Motor neuron (in vitro differentiated cells): ENCODE measurements at places on chromosomes 1 and 21.
A peak's percentile ranks its signal among the peaks of the same experiment; 100 is the strongest.

DNA sequence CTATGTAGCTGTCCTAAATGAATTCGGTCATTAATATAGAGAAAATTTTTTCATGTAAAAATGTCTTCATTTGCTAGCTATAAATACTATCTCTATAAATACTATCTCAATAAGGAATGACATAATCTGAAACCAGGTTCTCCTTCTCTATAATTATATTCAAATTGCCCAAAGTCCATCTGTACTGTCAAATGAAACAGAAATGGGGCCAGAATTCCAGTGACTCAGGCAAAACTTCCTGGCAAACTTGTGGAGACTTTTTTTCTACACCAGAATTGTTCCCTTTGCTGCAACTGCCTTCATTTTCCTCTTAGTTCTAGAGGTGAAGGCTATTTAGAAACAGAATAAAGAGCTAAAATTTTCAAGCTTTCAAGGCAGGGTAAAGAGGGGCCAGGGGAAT, 152.5 kb downstream of the KCNH1 start:
- no peak for ATAC-seq

DNA sequence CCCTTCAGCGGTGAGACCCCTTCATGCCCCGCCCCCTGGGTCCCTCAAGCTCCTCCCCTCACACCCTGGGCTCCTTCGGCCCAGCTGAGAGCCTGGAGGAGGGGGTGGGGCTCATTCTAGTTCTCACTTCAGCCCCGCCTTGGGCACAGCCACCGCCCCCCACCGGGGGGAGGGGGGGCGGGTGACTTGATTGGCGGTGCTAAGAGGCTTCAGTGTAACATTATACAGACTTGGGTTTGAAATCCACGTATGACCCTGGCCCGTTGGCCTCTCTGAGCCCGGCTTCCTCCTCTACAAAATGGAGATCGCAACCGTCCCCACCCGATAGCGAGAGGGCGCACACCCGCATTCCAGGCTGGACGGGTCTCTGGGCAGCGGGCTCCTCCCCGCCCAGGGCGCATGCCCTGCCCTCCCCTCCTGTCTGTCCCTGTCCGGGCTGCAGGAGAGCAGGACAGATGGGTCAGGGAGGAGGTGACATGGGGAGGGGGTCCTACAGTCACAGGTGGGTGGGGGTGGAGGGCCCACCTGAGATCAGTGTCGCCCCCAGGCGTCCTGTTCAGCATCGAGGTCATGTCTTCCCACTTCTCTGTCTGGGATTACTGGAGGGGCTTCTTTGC, 5.1 kb downstream of the CLCNKB start:
- ATAC-seq: peak; percentile 87

GRCh38 chr1:150386592-150386991, 22.6 kb downstream of the RPRD2 start:
- ATAC-seq: no peak

DNA sequence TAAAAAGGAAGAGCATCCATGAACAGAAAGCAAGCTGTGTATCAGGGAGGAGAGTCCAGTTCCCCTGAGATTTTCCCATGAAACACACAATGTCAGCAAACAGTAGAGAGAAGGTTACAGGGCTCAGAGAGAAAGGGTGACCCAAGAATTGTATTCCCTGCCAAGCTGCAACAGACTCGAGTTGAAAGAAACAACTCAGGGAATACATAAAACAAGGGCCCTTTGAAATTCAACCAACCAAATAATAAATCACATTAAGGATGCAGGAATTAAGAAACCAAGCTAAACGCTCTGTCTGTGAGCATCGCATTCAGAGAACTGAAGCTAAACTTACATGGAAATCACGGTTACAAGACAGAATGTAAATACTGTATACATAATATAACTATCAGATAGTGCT, 20.2 kb downstream of the S100A16 start:
- no peak for ATAC-seq

- peak; percentile 77 for ATAC-seq
Observed at GRCh38 chr1:47709019-47709871, 271.4 kb downstream of the FOXD2 start.

DNA sequence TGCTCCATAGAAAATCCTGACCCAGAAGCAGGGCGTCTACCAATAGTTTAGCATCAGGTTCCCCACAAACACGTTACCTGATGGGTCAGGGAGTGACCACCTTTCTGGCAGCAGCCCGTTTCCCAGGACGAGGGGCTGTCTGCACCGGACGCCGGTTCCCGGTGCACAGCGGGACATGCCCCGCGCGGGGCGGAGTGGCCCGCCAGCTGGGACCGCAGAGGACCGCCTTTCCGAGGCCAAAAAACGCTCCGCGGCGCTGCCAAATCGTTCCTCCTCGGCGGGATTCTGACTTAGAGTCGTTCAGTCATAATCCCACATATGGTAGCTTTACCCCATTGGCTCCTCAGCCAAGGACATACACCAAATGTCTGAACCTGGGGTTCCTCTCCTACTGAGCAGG, 126.1 kb downstream of the LIPI start:
- ATAC-seq: no peak

- ATAC-seq: no peak
Observed at GRCh38 chr1:160704250-160704649, 7.4 kb downstream of the CD48 start.

DNA sequence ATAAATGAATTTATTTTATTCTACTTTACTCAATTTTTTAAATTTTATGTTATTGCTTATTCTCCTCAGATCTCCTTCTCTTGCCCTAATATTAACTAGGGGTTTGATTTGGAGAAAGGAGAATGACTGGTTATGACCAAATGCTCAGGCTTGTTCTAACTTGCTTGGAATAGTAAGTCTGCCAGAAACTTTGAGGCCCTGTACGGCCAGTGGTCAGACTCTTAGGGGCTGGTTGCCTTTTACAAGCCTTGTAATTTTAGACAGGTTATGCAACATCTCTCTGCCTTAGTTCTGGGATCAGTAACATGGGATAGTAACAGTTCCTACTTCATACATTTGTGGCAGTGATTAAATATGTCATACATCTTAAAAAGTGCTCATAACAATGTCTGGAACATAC, 279.5 kb downstream of the DUSP10 start:
- no peak for ATAC-seq

- no peak for ATAC-seq
Observed at GRCh38 chr1:158124034-158124433, 56.7 kb upstream of the CD1D start.

GRCh38 chr1:91821126-91821868, 64.7 kb downstream of the TGFBR3 start:
- ATAC-seq: no peak

- no peak for ATAC-seq
Observed at GRCh38 chr1:207954104-207954503, 43.2 kb upstream of the CD34 start.

- ATAC-seq: no peak
Observed at GRCh38 chr1:182260516-182260915, 131.1 kb downstream of the GLUL start.

- peak; percentile 79 for ATAC-seq
Observed at GRCh38 chr1:24362982-24363614, 43.9 kb downstream of the GRHL3 start.

GRCh38 chr1:29471487-29472313, 235.4 kb downstream of the PTPRU start:
- no peak for ATAC-seq

- ATAC-seq: no peak
Observed at GRCh38 chr1:9684801-9685200, 33.3 kb downstream of the PIK3CD start.

DNA sequence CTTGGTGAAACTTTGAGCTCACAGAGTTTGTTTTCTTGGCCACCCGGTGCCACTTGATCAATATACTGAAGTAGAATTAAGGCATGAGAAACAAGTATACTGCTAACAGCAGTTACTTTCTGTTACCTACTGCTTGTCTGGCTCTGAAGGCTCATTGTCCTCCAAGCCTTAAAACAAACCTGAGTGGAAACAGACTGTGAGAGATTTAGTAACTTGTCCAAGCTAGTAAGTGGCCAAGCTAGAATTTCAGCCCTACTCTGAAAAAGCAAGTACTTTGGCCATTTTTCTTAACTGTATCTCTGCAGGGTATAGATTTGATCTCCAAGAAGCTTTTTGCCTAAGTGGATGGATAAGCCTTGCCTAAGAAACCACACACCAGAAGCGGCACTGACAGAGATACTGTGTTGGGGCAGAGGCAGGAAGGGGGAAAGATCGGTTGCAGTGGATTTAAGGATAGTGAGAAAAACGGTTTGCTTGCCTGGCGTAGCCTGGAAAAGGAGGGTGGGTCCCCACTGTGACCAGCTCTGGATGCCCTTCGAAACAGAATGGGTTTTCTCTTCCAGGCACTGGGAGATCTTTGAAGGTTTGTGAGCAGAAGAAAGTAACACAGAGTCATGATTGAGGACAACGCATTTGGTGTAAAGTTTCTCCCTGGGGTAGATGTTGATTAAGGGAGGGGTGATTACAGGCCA, 2.1 kb upstream of the MACO1 start:
- ATAC-seq: no peak

DNA sequence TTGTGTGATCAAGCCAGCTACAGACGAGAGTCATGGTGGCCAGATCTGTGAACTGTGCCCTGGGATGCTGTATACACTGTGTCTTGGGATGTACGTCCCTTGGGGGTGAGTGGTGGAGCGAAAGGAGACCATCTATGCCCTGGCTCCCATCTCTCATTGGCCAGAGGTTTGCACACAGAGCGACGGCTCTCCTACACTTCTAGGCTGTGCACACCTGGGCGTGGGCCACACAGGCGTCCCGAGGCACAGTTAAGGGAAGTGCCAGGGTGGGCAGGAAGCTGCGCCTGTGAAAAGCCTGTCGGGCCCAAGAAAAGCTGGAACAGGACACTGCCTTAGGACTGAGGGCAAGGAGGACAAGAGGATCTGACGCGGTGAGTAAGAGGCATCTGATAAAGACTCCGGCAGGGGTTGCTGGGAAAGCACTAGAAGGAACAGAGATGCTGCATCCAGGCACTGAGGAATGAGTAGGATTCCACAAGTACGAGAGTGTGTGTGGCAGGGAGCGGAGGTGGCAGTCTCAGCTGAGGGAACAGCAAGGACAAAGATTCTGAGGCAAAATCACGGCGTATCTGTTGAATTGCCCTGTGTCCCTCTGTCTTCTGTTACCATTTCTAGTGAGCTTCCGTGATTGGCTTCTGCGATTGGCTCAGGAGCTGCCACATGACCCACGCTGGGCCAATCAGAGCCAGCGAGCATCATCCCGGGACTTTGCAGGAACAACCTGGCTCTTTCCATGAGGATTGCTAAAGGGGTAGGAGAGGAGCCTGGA, 67.9 kb upstream of the ZBTB40 start:
- no peak for ATAC-seq

- peak; percentile 95 for ATAC-seq
Observed at GRCh38 chr1:38418195-38419030, 371.8 kb upstream of the POU3F1 start.

- peak; percentile 87 for ATAC-seq
Observed at GRCh38 chr1:153775458-153776327, 486 bp downstream of the SLC27A3 start.

DNA sequence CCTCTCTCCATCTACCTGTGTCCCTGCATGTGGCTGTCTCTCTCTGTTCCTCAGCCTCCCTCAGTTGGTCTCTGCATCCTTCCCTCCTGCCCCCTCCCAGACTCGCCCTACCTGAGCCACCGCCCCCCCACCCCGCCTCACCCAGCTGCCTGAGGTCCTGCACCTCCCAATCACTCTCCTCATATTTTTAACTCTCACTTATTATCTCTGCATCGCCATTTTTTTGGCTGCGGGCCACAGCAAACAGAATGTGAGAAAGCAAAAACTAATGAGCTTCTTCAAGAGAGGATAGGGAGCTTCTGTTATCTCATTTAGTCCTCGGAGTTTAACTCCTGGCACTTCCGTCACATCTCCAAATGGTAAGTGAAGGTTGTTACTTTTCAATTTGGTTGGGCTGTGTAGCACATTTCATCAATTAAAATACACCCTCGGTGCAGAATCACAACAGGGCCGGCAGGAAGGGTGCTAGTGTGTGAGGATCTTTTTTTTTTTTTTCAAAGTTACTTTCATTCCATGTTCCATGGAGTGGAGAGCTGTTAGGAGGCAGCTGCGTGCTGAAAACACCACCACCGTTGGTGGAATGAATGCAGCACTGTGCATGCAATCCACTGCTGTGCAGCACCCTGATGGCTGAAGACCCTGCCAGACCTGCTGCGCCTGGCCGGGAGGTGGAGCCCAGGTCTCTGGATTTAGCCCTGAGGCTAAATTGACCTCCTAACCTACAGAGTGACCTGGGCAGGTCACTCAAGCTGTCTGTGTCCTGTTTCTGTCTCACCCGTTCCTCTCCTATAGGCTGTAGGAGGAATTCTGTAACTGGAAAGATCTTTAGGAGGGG, 157.2 kb upstream of the NFIA start:
- ATAC-seq: no peak

DNA sequence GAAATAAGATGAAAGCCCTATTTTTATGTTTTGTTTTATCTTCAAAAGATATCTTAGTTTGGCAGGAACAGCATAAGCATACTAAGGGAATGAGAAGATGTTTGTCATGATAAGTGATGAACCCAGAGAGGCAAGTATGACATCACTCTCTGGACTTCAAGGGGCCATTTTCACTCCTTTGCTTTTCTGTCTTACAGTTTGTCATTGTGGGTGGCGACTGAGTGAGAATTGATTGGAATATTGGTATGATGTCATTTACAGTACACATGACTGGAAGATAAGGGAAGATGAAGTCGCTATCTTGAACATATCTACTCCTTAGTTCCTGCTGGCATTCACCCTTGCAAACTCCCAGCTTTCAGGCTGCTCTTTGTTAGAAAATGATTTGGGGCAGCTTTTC, 258.1 kb upstream of the RAB4A start:
- ATAC-seq: peak; percentile 97

DNA sequence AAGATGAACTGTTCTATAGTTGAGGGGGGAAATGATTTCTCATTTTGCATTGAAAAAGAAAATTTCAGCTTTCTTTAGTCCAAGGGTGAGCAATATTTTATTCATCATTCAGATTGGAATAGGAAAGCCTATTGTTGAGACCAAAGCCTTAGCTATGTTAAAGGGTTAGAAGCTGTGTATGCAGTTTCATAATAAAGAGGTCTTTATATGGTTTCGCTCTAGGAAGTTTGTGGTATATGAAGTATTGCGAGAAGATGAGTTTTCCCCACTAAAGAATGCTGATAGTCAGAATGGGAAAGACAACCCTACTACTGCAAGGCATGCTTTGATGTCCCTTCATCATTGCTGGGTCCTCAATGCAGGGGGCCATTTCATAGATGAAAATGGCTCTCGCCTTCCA, 28.6 kb downstream of the UAP1 start:
- ATAC-seq: no peak

DNA sequence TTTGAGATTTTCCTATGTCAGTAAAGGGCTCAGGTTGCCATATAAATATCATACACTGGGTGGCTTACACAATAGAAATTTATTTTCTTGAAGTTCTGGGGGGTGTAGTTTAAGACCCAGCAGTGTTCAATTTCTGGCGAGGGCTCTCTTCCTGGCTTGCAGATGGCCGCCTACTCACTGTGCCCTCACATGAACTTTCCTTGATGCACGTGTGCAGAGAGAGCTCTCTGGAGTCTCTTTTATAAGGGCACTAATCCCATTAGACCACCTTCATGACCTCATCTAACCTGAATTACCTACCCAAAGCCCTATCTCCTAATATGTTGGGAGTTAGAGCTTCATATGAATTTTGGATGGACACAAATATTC, 21.1 kb downstream of the TMEM51 start:
- no peak for ATAC-seq
